Tongue (tissue), 3 donors: ENCODE measurements at places on chromosomes 12 and 14.

DNA sequence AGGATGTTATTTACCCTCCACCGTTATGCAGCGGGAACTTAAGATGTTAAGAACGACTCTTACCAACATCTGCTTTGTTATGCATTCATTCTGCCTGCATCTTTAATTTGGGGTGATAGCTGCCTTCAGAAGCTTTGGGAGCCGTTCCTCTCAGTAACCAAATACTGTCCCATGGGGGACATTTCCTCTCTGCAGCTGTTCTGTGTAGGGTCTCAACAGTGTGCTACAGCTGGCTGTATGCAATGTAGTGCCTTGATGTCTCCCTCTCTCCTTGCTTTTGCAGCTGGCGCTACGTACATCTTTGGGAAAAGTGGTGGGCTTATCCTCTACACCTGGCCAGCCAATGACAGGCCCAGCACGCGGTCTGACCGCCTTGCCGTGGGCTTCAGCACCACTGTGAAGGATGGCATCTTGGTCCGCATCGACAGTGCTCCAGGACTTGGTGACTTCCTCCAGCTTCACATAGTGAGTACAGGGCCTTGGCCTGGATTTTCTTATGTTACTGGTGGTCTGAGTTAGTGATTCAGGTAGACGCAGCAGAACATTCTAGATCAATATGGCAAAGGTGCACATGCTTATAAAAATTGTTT is 744.3 kb downstream of the DIO2 start:
- peak; percentile 22 for DNase-seq

DNA sequence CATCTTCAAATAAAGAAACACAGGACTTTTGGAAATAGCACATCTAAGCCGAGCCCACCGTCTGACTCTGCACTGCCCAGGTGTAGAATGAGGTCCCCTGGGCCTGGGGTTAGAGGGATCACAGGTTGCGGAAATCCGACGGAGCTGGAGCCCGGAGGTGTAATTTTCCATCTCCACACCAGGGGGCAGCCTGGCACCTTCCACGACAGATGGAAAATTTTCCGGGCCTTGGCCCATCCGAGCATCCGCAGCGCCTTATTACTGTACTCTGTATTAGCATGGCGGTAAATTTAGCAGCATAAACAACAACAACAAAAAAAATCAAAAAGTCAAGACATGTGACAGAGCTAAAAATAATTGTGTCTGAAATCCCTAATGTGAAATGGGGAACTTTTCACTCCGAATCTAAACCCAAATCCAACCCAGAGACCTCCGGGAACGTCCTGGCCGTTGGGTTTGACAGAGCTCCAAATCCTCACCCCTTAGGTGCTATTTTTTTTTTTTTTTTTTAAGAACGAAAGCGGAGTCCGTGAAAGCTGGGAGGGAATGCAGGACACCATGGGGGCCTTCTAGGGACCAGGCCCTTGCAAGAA is 93.9 kb downstream of the KSR2 start:
- peak; percentile 81 for DNase-seq

DNA sequence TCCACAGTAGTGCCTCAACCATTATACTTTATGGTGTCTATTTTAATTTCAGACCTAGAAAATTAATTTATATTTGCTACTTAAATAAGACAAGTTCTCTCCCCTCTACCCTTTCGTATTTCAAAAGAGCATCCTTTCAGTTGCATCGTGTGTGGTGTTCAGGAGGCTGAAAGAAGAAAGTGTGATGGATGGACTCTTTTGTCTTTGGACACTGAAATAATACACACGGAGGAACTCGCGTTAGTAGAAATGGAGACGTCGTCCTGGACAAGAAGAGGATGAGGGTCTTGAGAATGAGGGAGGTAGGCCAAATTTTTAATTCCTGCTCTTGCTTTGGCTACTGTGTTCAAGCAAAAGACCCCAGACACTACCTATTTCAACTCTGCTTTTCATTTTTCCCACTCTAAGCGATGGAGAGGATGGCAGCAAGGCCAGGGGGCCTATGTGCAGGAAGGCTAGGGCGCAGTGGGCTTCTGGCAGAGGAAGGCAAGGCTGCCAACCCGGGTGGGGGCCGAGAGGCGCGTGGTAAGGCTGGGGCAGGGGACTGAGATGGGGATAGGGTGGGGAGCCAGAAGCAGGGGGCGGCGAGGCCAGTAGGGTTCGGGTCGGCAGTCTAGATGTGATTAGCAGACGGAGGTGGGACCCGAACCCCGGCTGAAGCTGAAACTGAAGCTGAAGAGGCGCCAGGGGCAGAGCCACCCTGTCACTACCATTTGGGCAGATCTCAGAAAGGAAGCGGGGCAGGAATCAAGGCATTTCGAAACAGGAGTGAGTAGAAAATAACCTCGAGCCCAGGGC is 722 bp downstream of the TMED8 start:
- peak; percentile 41 for DNase-seq

- peak; percentile 72 for DNase-seq
These were observed 840 bp downstream of the SIX4 start for GRCh38 chr14:60723116-60723906.

- DNase-seq, result no peak
These were observed 963 bp upstream of the TINF2 start for GRCh38 chr14:24243336-24243836.

DNA sequence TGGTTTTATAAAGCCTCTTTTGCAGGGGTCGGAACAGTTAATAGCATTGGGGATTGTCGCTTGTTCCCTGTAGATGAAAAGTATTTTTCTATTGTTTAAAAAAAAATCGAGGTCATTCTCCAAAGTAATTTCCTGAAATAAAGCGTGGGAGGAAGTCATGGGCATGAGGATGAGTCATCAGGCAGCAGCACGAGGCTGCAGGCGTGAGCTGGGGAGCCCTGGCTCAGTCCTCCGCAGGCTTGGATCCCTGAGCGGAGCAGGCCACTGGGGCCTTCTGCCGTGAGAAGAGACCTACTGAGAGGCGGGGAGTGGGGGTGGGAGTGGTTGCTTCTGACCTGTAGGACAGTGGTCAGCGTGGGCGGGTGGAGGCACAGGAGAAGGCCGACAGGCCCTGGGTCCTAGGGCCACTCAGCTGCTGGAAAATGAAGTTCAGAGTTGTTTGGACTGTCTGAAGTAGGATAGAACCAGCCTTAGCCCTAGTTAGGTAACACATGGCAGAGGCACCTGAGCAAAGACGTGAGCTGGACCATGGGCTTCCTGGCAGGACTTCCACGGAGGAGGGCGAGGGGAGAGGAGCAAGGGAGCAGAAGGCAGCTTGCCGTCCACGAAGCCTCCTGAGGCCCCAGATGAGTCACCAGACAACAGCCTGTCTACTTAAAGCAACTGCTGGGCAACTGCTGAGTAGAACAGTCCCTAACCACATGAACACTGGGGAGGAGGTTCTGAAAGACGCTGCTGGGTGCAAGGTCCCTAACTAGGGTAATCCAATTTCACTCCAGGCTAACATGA is 21.1 kb upstream of the LGALS3 start:
- DNase-seq, result peak; percentile 57

GRCh38 chr14:58628406-58628805 is 9.4 kb upstream of the DACT1 start:
- no peak for DNase-seq

GRCh38 chr12:70920251-70920851 is at the start of gene PTPRR:
PTPRR (minus strand) TSS chr12:70920738; CDS start chr12:70920390, 348 bp downstream.
- no peak for DNase-seq

DNA sequence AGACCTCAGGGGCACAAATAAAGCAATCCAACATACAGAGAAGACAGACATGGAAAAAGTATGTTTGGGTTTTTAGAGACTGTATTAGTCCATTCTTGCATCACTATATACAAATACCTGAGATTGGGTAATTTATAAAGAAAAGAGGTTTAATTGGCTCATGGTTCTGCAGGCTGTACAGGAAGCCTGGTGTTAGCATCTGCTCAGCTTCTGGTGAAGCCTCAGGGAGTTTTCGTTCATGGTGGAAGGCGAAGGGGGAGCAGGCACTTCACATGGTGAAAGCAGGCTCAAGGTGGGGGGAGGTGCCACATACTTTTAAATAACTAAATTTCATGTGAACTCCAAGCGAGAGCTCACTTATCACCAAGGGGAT is 3.7 kb upstream of the PPP2R5C start:
- no peak for DNase-seq

- DNase-seq, result no peak
These were observed 18.0 kb upstream of the PHETA1 start for GRCh38 chr12:111386885-111387284.

GRCh38 chr14:98112194-98112780 is 1159.7 kb downstream of the BCL11B start:
- DNase-seq, result no peak

DNA sequence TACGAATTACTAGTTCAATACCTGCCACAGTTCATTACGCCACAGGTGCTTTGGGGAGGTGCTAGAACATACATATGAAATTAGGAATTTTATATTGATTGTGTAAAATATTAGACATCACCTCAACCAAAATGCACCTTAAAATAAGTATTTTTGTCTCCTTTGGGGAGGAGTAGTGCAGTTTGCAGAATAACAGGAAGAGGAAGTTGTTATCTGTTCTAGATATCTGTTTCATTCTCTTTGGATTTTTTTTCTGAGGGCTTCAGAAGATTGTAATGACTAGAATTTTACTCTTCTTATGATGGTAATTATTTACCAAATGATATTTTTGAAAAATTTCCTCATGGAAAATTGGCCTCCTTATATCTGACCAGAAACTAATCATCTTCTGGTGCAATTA is 9.9 kb upstream of the GYS2 start:
- no peak for DNase-seq

DNA sequence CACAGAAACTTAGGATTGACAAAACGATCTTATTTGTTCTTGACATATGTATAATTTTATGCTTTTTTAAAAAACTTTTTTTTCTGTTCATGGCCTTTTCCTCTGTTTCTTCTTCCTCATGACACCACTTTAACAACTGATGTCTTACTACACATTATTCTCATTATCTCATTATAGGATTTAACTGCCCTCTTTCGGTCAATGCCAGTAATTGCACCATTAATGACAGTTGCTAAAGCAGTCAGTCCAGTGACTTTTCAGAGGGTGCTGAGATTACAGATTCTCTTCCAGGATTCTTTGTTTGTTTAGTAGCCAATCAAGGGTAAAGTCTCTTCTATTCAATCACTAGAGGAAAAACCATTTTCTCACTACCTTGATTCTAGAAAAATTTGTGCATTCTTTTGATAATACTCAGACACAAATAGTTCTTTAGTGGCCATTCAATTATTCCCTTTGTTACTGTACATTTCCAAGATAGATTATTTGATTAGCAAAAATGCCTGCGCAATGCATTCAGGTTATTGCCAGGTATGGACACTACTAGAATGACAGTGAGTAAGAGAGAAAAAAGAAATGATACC is 50.1 kb downstream of the KLRG1 start:
- DNase-seq, result peak; percentile 71

- DNase-seq, result no peak
These were observed 8.7 kb upstream of the KRT78 start for GRCh38 chr12:52857500-52857899.

DNA sequence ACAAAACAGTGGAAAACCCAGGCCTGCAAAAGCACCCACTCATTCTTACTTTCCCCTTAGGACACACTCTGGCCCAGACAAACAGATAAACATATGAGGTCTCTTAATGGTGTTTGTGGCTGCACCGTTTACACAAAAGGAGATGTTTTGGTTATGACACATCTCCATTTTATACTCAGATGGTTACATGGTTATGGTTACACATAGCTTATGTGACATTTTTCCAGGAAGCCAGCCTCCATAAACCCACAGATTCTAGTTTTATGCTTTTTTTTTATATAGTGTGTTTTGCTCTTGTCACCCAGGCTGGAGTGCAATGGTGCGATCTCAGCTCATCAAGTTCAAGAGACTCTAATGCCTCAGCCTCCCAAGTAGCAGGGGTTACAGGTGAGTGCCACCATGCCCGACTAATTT is 3.5 kb upstream of the KLRD1 start:
- no peak for DNase-seq

GRCh38 chr12:6903722-6904121 is 900 bp upstream of the LRRC23 start:
- DNase-seq, result no peak

DNA sequence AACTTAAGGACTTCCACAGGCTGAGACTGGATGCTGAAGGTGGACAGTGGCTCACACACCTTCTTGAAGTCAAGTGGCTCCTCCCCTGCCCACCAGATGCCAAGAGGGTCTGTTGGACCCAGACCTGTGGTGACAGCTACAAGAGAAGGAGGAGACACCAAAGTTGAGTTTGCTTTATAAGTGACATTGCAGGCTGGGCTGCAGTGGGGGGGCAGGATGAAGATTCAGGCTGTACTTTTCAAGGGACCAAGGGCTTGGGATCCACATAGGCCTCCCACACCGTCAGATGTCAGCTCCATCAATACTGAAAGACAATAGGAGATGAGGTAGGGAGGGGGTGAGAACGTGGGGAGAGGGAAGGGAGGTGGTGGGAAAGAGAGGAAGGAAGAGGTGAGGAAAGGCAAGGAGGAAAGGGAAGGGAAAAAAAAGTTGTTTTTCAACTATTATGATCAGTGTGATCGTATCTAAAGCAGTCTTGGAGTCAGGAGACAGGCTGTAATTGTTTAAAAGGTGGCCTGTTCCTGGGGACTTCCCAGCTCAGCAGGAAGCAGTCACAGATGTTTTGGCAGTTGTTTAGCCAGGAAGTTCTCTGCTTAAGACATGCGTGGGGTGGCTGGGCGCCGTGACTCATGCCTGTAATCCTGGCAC is 84.1 kb upstream of the RESF1 start:
- peak; percentile 25 for DNase-seq

GRCh38 chr12:2829275-2829674 is 5.6 kb downstream of the NRIP2 start:
- no peak for DNase-seq

- no peak for DNase-seq
These were observed 33.1 kb upstream of the FBXO34 start for GRCh38 chr14:55238019-55238680.

DNA sequence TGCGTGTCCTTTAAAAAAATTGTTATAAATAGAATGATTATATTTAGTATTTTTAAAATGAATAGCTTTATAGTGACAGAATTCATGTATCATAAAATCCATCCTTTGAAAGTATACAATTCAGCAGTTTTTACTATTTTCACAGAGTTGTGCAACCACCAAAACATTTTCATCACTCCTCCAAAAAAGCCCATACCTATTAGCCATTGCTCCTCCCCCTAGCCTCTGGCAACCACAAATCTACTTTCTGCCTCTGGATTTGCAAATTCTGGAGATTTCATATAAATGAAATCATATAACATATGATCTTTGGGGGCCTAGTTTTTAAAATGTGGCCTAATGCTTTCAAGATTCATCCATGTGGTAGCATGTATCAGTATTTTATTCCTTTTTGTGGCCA is 117.9 kb upstream of the MED13L start:
- DNase-seq, result no peak

GRCh38 chr12:130014485-130014807 is 110.6 kb upstream of the TMEM132D start:
- DNase-seq, result peak; percentile 7

DNA sequence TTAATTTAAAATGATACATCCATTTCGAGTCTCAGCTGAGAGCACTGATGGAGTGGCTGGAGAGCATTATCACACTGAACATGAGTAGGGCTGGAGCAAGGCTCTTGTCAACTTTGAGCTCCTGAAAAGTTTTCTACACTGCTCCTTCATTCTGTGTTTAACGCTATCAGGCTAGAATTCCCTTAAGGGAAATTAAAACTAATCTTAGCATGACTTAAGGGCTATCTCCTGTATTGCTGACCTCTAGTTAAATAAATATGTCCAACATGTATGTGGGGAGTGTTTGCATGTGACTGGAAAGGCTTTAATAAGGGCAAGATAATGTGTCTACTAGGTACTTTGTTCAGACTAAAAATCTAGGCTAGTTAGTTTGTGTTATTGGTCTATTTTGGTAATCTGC is 116.7 kb upstream of the CAND1 start:
- DNase-seq, result no peak

GRCh38 chr12:46384451-46385309 is 12.1 kb upstream of the SLC38A2 start:
- DNase-seq, result no peak

- DNase-seq, result no peak
These were observed 38.9 kb downstream of the CPSF2 start for GRCh38 chr14:92160619-92161018.
